Right forelimb (tissue), 1 donor: ENCODE measurements at places on chromosomes 1 and 21.

DNA sequence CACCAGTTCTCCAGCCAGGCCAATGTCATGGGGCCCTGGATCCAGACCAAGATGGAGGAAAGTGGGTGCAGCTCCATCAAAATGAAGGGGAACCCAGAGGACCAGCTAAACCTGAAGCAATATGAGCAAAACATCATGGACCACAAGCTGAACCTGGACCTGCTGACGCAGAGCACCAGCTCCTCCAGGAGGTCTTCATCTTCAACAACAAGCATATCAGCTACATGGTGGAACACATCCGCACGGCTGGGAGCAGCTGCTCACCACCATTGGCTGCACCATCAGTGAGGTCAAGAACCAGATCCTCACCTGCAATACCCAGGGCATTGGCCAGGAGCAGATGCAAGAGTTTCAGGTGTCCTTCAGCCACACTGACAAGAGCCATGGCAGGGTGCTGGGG lies 13.7 kb upstream of the EPHA10 start:
- no peak for DNase-seq

DNA sequence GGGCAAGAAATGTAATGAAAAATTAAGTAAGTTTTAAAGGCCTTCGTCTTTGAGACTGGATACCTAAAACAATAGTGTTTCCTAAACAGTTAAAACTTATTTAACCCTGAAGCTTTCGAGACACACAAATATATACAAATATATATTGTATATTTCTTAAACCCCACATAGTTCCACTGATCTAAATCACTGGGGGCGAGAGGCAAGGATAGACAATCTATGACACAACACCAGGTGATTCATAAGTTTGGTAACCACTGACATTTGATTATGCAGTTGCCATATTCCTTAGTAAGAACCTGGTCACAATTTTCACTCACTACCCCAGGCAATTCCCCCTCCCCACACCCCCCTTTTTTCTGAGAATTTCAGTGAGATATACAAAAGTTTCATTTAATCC lies 55.3 kb upstream of the BOLA1 start:
- no peak for DNase-seq

- no peak for DNase-seq
These were observed 280.3 kb downstream of the OMA1 start for GRCh38 chr1:58266242-58266641.

DNA sequence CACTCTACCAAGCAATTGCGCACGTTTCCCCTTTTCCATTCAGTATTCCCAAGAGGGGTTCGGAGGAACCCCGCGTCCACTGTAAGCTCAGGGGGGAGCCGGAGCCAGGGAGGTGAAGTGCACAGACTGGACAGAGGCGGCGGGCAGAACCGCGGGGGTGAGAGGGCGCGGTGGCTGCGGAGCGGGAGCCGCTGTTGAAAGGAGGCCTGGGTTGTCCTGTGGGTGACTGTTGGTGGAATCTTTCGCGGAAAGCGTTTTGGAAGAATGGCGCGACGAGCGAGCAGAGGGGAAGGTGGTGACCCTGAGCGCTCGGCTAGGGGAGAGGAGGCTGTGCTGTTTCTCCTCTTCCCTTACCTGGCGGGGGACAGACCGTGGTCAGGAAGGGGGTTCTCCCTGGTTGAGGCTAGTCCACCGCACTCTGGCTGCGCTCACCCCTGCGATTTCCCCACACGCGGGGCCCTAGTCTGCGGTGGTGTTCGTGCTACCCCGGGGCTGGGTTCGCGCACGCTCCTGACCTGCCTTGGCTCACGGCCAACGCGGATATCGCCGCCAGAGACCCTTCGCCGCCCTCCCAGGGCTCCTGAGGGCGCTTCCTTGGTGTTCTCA lies 92.8 kb downstream of the PRKAB2 start:
- no peak for DNase-seq

DNA sequence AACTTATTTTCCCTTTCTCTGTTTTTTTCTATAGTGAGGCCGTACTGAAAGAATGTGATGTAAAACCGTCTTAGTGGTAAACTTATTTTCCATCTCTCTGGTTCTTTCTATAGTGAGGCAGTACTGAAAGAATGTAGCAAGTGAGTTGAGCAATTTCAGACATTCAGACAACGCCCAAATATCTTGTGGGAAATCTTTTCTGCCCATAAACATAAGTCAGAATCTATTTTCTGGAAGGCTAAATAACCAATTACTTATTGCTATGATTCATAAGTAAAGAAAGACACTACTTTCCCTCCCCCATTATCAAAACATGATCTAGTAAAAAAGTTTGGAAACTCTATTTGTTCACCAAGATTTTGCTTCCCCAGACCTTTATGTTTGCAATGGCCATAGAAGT lies 18.8 kb upstream of the SCCPDH start:
- DNase-seq: no peak

- DNase-seq: no peak
These were observed 308.1 kb upstream of the ADGRL2 start for GRCh38 chr1:81492628-81493027.

GRCh38 chr1:246317332-246318035 lies 189.6 kb downstream of the SMYD3 start:
- DNase-seq: no peak

DNA sequence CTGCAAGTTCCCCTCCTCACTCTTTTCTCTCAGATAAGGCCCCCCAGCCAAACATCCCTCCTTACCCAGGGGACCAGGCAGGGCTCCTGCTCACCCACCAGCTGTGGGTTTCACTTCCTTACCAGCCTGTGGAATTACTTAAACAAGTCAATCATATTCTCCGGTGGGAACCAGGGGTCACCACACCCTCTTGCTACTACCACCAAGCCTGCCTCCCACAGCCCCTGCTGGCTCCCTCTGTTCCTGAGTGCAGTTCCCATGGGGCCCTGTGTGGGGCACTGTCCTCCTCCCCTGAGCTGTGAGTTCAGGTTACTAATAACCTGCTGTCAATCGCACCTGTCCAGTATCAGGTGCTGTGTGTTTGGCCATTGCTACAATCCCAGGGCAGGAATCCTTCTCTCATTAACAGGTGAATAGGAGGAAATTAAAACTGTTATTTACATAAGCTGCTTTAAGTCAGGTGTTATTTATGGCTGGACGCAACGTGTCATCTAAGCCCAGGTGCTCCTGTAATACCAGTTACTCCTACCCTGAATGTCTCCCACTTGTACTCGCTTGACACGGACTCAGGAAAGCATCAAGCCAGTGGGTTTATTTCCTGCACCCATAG lies 53.1 kb upstream of the LBR start:
- DNase-seq: no peak

DNA sequence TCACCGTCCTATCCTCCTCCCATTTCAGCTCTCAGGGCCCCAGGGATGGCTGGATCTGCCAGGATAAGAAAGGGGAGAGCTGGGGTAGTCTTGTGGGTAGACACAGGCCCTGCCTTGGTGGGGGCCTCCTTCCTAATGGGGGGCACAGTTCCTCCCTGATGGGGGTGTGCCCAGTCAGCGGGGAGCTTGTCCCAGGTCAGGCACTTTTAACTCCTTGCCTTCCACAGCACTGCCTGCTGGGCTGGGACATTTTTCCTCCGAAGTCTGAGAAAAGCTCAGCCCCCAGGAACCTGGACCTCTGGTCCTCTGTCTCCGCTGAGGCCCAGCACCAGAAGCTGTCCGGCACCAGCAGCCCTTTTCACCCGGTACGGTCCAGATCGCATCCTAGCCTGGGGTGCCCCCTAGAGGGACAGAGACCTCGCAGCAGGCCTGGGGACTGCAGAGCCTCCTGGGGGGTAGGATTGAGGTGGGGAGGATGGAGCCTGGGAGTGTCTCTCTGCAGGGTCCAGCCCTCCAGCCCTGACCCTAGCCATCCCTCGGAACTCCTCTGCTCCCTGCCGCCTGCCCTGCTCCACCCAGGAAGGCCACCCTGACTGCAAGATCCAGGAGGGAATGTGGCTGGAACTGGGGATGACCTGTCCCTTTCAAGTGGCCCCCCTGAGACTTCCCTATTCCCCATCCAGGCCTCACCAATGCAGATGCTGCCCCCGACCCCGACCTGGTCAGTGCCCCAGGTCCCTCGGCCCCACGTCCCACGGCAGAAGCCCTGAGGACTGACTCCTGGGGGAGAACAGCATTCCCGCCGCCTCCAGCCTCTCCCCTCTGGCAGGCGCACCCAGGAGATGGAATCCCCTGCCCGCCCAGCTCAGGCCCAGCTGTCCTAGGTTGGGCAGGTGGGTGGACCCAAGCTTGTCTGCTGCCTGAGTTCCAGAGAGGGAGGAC lies 12.0 kb downstream of the MIIP start:
- no peak for DNase-seq

- no peak for DNase-seq
These were observed 40.6 kb upstream of the RABGAP1L start for GRCh38 chr1:174118751-174119150.

DNA sequence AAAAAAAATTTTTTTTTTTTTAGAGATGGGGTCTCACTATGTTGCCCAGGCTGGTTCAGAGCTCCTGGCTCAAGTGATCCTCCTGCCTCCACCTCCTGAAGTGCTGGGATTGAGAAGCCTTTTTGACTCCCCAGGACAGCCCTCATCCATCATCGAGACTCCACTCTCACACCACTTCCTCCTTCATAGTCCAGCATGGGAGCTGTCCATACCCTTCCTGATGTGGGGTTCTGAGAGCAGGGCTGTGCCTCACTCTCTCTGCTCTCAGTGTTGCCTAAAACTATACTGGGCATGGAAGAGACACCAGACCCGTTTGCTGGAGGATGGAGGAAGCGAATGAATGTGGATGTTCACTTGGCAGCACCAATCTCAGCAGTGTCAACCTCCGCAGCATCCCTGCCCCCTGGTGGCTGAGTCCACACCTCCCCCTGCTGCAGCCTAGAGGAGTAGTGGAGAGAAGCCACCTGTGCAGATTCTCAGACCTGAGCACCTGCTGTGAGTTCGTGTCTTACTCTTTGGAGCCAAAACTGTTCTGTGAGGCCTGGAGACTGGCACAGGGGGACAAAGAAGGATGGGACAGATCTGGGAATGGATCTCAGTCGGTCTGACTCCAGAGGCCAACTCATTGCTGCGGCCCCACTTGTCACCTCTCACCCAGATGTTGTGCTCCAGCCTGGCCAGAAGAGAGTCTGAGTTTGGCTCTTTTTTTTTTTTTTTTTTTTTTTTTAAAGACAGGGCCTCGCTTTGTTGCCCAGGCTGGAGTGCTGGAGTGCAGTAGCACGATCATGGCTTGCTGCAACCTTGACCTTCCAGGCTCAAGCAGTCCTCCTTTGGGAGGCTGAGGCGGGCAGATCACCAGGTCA lies 17.7 kb downstream of the TINAGL1 start:
- DNase-seq: peak; percentile 79

- no peak for DNase-seq
These were observed 84.2 kb upstream of the FGGY start for GRCh38 chr1:59212706-59213105.

DNA sequence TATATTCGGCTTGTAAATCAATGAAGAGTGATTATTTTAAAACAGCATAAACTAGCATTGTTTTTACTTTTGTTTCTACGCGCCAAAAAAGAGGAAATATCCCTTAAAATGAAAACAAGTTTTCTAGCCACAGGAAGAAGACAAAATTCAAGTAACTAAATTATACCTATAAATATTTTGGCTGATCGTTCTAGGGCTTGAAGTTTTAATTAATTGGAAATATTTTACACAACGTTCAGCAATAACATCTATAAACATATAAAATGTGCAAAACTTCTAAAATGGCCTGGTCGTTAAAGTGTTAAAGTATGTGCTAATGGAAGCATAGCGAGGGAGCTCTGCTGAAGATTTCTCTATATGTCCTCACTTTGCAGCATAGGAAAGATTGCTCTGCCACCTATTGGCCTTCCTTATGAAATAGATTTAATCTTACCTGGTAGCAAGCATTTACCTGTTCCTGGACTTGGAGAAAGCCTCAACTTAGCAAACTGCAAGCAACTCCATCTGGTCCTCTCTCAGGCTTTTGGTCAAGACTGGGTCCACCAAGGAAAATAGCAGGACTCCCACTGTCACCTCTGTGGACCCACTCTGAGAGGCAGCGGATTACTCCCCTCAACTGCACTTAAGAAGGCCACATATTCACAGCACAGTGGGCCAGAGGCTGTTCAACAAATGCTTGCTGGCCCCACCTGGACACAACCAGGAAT lies 351.3 kb upstream of the RUNX1 start:
- no peak for DNase-seq

DNA sequence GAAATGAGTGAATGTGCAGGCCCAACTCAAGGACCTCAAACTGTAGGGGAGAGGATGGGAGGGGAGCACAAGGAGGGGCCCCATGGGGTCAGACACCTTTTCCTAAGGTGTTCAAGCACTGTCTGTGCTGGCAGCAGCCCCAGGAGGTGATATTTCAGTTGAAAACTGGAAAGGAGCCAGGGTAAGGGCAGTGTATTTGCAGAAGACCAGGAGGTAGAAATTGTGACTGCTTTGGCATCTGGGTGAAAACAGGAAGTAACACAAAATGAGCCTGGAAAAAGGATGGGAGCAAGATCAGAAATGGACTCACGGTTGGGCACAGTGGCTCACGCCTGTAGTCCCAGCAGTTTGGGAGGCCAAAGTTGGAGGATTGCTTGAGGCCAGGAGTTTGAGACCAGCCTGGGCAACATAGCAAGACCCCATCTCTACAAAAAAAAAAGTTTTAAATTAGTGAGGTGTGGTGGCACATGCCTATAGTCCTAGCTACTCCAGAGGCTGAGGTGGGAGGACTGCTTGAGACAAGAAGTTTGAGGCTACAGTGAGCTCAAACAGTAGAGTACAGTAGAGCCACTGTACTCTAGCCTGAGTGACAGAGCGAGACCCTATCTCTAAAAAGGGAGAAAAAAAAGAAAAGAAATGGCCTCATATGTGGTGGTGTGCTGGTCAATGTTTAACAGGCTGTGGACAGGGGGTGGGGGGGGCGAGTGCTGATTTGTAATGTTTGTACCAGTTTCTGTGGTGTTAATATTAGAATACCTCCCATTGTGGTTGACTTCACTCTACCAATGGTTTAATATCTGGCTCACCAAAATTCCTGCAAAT lies 76.2 kb upstream of the ANGPTL1 start:
- DNase-seq: no peak

GRCh38 chr21:36450511-36450910 lies 29.4 kb downstream of the CLDN14 start:
- no peak for DNase-seq

- no peak for DNase-seq
These were observed 71.9 kb downstream of the PCBP3 start for GRCh38 chr21:45715441-45715840.

DNA sequence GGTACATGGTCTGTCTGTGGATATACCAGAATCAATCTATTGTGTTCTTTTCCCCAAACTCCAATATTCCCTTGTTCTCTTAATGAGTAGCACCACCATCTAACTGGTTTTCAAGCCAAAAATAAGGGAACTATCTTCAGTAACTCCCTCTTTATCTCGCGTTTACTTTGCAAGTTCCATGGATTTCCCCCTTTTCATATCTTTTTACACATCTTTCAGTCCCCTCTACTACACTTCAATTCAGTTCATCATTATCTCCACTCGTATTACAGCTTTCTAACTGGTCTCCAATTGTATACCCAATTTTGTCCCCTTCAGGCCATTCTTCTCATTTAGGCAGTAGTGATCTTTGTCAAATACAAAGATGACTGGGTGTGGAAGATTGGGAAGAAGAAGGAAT lies 4.1 kb upstream of the TMCO1 start:
- DNase-seq: no peak

GRCh38 chr1:11147197-11147770 lies 41.9 kb upstream of the ANGPTL7 start:
- no peak for DNase-seq

GRCh38 chr1:192913683-192914082 lies 104.8 kb downstream of the RGS2 start:
- no peak for DNase-seq
